A673 (cell line): ENCODE measurements at places on chromosomes 1 and 21. TPM values are rescaled to one million over a fixed set of nuclear protein-coding genes. Genes with fewer than 3 reads are reported as not detected.

DNA sequence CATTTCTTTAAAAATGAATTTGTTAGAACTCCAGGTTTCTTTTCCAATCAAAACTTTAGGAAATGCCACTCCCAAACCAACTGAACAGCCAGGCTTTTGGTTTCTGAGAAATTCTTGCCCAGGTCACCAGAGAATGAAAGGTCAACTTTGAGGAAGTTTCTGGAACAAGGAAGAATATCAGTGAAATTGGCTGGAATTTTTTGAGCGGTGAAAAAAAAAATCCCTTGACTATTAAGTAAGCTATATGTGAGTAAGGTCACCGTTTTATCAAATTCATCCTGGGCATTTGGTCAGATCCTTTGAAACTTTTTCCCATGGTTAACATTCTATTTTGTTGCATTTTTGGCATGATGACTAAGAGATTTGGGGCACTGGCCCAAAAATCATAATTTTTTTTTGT is 469.3 kb downstream of the LTN1 start:
- no peaks in the 10 kb centered on the region for H3K27me3 ChIP-seq
- no peaks in the 10 kb centered on the region for H3K4me1 ChIP-seq
- H3K27ac ChIP-seq: no peak overlapping the region
- no peak for DNase-seq

DNA sequence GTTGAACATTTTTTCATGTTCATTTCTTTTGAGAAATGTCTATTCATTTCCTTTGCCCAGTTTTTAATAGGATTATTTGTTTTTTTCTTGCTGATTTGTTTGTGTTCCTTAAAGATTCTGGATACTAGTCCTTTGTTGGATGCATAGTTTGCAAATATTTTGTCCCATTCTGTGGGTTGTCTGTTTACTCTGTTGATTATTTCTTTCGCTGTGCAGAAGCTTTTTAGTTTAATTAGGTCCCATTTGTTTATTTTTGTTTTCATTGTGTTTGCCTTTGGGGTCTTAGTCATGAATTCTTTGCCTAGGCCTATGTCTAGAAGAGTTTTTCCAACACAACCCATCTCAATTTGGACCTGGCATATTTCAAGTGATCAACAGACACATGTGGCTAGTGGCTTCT is 116.1 kb upstream of the GALNT2 start:
- no peak overlapping the region for H3K4me3 ChIP-seq
- no peak overlapping the region for H3K27ac ChIP-seq
- no peaks in the 10 kb centered on the region for H3K36me3 ChIP-seq
- peaks cover 19% of the 10 kb centered on the region for H3K4me1 ChIP-seq
- DNase-seq: no peak
- H3K27me3 ChIP-seq: no peaks in the 10 kb centered on the region

DNA sequence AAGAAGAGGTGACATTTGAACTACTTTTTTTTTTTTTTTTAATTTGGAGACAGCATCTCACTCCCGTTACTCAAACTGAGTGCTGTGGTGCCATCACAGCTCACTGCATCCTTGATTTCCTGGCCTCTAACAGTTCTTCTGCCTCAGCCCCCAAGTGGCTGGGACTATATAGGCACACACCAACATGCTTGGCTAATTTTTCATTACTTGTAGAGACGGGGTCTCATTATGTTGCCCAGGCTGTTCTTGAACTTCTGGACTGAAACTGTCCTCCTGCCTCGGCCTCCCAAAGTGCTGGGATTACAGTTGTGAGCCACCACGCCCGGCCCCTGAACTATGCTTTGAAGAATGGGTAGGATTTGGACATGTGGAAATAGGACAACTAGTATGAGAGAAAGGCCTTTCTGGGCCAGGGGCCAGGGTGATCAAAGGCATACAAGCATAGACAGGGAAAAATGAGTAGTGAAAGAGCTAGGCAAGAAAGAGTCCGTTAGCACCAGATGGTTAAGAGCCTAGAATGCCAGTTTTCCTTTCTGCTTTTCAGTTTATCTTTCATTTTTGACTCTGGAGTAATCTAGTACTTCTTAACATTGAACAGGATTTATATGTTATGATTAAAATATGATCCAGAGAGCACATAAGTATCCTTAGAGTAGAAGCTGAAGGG is 6.3 kb downstream of the RABGAP1L start:
- no peak overlapping the region for H3K27ac ChIP-seq
- no peaks in the 10 kb centered on the region for H3K27me3 ChIP-seq
- H3K36me3 ChIP-seq: no peaks in the 10 kb centered on the region
- DNase-seq: no peak
- peaks cover 3% of the 10 kb centered on the region for H3K4me1 ChIP-seq
- H3K4me3 ChIP-seq: no peak overlapping the region

DNA sequence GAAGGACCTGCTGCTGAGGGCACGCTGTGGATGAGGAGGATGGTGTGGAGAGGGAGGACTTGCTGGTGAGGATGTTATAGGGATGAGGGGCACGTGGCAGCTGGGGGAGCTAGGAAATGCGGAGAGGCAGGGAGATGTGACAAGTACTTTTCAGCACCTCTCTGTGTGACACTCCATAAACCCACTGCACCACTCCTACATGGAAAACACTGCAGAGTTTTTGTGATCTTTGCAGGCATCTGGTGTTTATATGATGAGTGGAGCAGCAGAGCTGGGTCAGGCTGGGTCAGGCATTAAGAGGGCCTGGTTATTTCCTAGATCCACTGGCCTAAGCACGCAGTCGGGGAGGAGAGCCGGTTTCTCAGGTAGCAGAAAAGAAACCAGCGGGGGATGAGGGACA is 167.3 kb upstream of the COA6 start:
- no peaks in the 10 kb centered on the region for H3K36me3 ChIP-seq
- H3K4me1 ChIP-seq: no peaks in the 10 kb centered on the region
- H3K27me3 ChIP-seq: no peaks in the 10 kb centered on the region
- no peak for DNase-seq
- H3K4me3 ChIP-seq: no peak overlapping the region

DNA sequence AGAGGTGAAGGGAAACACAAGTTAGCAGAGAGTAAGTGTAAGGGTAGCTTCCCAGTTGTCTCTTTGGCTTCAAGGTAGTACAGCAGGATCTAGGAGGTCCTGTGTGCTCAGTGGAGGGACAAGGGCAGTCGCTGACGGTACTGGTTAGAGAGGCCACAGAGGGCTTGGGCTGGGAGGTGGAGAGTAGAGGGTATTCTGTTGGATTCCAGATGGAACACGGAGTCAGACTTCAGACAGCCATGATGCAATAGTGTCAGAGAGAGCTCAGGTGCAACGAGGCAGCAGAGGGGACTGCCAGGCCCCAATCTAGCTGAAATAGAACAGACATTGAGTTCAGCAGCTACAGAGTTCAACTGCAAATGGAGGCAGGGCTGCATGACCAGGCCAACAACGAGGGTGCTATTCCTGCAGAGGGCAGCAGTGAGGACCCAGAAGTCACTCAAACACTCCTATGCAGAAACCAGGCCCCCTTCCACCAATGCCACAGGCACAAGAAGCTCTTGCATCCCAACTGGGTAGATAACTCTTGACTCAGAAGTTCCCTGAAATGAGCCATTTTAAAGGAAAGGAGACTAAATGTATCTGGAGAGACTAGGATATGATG is 325.0 kb upstream of the ESRRG start:
- no peaks in the 10 kb centered on the region for H3K36me3 ChIP-seq
- H3K27ac ChIP-seq: no peak overlapping the region
- no peak overlapping the region for H3K4me3 ChIP-seq
- peak; percentile 20 for DNase-seq

GRCh38 chr1:230842801-230843200 is 25.5 kb downstream of the C1orf198 start:
- H3K4me3 ChIP-seq: no peak overlapping the region
- no peaks in the 10 kb centered on the region for H3K27me3 ChIP-seq
- no peaks in the 10 kb centered on the region for H3K4me1 ChIP-seq
- peaks cover 3% of the 10 kb centered on the region for H3K36me3 ChIP-seq

GRCh38 chr1:8357329-8358101 is 39.6 kb downstream of the SLC45A1 start:
- peaks cover 3% of the 10 kb centered on the region for H3K4me1 ChIP-seq
- DNase-seq: no peak
- H3K27me3 ChIP-seq: no peaks in the 10 kb centered on the region
- peak overlapping the region; percentile 28 for H3K27ac ChIP-seq
- no peak overlapping the region for H3K4me3 ChIP-seq

DNA sequence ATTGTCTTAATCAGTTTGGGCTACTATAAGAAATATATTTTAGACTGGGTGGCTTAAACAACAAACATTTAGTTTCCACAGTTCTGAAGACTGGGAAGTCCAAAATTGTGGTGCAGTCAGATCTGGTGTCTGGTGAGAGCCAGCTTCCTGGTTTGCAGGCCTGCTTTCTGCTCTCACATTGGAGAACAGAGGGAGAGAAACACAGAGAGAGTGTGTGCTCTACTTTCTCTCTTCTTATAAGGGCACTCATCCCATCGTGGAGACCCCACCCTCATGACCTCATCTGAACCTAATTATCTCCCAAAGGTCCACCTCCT is 4.1 kb downstream of the LEPR start:
- no peaks in the 10 kb centered on the region for H3K27me3 ChIP-seq
- H3K4me3 ChIP-seq: no peak overlapping the region
- H3K27ac ChIP-seq: no peak overlapping the region
- peaks cover 1% of the 10 kb centered on the region for H3K4me1 ChIP-seq

GRCh38 chr1:76666499-76666898 is 200.8 kb upstream of the ST6GALNAC5 start:
- no peaks in the 10 kb centered on the region for H3K36me3 ChIP-seq
- DNase-seq: no peak
- no peaks in the 10 kb centered on the region for H3K27me3 ChIP-seq
- no peak overlapping the region for H3K4me3 ChIP-seq
- H3K4me1 ChIP-seq: peaks cover 14% of the 10 kb centered on the region
- no peak overlapping the region for H3K27ac ChIP-seq

DNA sequence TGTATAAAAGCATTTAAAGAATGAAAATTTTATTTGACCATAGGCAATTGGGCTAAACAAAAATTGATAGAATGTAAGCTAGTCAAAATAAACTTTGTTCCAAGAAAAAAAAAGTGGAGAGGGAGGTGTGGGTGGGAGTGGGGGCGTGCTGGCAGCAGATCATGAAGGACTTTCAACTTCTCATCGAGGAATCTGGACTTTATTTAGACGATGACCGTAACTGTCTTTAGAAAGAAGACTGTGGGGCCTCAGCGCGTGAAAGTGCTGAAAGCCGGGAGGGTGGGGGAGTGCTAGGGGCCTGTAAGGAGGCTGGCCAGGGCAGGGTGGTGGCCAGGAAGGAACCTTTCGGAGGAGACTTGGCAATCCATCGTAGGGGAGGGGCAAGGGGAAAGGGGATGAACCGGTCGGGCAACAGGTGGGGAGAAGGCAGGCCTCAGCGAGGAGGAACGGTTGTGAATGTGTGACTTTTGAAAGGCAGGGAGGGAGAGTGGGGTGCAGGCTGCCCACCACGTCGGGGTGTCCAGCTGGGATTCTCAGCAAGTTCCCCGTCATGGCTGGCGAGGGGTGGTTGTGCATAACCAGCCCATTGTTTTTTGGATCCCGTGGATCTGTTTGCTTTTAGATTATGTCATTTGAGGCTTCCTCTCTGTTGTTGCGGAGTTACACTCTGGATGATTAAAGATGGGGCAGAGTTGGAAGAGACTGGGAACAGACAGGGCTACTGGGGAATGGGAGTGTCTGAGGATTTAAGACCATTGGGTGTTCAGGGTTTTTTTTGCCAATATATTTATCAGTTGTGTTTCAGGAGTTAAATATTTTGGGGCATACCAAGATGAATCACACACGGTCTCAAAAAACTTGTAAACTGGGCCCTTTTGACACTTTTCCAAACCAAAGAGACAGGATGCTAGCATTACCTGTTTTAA is 35.5 kb downstream of the HUNK start:
- no peaks in the 10 kb centered on the region for H3K4me1 ChIP-seq
- no peaks in the 10 kb centered on the region for H3K27me3 ChIP-seq
- no peak overlapping the region for H3K4me3 ChIP-seq
- no peak overlapping the region for H3K27ac ChIP-seq
- DNase-seq: no peak

DNA sequence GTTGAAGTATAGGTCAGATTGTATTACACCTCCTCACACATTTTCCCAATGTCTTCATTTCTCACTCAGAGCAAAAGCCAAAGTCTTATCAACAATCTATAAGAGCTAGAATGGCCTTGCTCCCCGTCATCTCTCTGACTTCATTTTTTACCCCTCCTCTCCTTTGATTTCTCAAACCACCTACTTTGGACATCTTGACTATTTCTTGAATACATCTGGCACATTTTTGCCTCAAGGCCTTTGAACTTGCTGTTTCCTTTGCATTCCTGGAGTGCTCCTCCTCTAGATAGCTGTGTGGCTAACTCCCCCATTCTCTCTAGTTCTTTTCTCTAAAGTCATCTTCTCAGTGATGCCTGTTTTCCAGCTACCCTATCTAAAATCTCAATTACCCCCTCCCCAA is 7.2 kb upstream of the XCL2 start:
- no peak overlapping the region for H3K27ac ChIP-seq
- H3K4me1 ChIP-seq: no peaks in the 10 kb centered on the region
- no peaks in the 10 kb centered on the region for H3K36me3 ChIP-seq
- DNase-seq: no peak

DNA sequence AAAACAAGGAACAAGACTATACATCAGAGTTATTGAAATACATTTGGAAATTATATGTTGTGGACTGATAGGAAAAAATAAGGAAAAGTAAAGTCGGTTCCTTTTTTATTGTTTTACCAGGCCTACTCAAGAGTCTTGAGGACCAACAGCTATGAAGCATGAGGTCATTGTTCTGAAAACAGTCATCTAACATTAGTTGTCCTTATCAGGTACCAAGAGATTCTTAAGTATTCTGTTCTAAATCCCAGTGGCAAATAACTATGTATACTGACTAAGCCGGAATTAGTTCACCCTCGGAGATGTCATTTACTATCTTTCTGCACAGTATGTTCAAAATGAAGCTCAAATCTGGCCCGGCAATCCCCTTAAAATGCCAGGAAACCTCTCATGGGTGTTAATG is 585 bp downstream of the ADGRL4 start:
- no peak for DNase-seq
- H3K36me3 ChIP-seq: no peaks in the 10 kb centered on the region
- no peak overlapping the region for H3K4me3 ChIP-seq
- H3K27me3 ChIP-seq: no peaks in the 10 kb centered on the region

GRCh38 chr1:115757326-115757725 is 11.2 kb downstream of the CASQ2 start:
- no peaks in the 10 kb centered on the region for H3K4me1 ChIP-seq
- H3K36me3 ChIP-seq: no peaks in the 10 kb centered on the region
- DNase-seq: no peak
- no peaks in the 10 kb centered on the region for H3K27me3 ChIP-seq

Gene RGSL1
- not detected in 2 replicates for total RNA-seq

Gene PRAMEF1
- not detected in 2 replicates for total RNA-seq

Gene OR2AK2
- total RNA-seq: not detected in 2 replicates

Gene GBP6
- total RNA-seq: not detected in 2 replicates

Gene PGLYRP4
- not detected in 2 replicates for total RNA-seq

Gene LCE3B
- not detected in 2 replicates for total RNA-seq

Gene ESPN
- total RNA-seq: not detected in 2 replicates

Gene CDA
- not detected in 2 replicates for total RNA-seq

Gene LENEP
- 1.4 and 1.7 TPM in 2 replicates for total RNA-seq

Gene CCDC18
- 22.1 and 25.9 TPM in 2 replicates for total RNA-seq
